Left cardiac atrium (tissue), 4 donors: ENCODE measurements at places on chromosomes 2 and 18. TPM values are rescaled to one million over a fixed set of nuclear protein-coding genes. Genes with fewer than 3 reads are reported as not detected.

The KHK gene
- 4.3 TPM for total RNA-seq

The CROCC2 gene
- not detected for total RNA-seq

The DSG2 gene
- 47.5 TPM for total RNA-seq

The CCDC68 gene
- 5.4 TPM for total RNA-seq

The RGPD4 gene
- total RNA-seq, result not detected

DNA sequence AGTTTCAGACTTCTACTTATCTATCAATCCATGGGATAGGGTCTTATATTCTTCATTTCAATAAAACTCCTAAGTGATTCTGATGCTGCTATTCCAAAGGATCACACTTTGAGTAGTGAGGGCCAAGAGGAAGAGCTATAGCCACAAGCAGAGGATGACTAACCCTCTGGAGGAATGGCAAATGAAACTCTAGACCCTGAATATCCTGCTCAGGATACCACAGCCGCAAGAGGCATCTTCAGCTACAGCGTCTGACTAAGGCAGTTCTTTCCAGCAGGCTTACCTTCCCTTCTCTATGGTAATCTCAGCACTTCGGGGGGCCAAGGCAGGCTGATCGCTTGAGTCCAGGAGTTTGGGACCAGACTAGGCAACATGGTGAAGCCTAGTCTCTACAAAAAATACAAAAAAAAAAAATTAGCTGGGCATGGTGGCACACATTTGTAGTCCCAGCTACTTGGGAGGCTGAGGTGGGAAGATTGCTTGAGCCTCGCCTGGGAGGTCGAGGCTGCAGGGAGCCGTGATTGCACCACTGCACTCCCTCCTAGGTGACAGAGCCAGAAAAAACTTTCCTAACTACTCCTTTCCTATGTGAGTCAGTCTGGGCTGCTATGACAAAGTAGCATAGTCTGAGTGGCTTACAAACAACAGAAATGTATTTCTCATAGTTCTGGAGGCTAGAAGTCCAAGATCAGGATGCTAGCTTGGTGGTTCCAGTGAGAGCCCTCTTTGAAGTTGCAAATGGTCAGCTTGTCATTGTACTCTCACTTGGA, 371.9 kb downstream of the IRS1 start:
- DNase-seq, result no peak

- no peak for DNase-seq
Measured at GRCh38 chr18:75652528-75652927, 225.0 kb upstream of the SMIM21 start.

DNA sequence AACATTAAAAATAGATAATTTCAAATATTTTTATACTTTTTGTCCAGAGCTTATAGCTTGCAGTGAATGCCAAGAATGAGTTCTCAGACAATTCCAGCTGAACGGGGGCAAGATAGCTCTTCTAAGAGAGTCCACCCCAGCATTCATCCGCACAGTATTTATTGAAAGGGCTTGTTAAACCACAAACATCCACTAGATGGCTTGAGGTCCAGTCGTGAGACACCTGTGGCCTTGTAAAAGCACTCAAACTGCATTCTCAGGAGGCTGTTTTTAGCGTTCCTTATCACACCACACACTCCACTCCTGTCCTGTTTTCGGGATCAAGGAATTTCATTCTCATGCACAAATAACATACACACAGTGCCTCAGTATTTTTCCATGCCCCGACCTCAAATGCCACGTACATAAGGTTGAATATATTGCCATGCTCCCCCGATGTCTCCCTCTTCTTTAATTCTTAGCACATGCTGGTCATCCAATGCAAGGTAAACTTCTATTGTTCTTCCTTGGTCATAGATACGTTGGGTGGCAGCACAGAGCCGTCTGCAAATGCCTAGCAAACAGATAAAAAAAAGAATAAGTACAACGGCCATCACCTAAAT, 47.4 kb downstream of the DNAJC10 start:
- DNase-seq, result no peak

- peak; percentile 51 for DNase-seq
Measured at GRCh38 chr2:236959876-236960275, 125.8 kb upstream of the COPS8 start.

DNA sequence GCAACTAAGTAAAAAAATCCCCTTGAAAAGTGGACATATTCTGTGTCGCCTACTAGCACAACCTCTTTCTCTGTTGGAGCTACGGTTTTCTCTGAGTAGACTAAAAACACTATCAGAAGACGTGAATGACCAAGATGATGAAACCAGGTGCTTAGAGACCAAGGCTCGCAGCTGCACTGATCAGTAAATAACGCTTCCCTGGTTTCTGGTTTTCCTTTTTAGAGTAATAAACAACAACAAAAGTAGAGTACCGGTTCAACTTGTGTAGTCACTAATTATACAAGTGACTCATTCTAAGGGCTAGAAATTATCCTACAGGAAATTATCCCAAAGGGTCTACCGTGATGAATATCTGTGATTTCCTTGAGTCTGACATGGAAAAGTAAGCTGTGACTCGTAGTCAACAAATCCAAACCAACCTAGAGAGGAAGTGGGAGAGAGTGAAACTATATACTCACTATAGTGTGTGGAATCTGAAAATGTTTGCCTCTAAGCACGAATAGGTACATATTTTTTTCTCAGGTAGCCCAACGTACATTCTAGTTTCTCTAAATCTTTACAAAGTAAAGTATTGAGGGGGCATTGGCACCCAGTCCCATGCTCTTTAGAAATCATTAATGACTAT, 17.8 kb downstream of the RASGRP3 start:
- DNase-seq, result no peak

DNA sequence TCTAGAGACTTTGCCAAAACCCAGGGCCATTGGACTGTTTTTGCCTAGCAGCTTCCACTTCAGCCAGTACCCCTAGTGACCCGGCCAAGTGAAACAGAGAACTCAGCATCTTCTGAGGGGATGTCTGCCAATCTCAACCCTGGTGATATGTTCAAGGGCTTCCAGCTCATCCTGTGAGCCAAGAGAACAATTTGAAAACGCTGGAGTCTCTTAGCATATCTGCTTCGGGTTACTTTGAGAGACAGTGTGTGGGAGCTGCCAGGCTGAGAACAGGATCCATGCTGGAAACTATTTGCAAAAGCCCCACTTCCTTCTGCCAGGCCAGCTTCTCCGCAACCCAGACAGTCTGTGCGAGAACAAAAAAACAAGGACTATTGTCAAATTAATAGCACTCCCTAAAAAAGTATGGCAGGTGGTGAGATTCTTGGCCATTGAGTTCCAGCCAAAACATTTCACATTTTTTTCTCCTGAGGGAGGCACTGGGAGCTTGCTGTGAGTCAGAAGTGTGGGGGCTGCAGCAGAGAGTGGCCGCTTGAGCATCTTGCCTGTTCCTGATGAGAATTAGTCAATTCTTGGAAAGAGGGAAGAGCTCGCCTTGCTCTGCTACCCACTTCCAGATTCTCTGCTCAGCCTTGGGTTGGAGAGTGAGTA, 395.6 kb upstream of the TRIB2 start:
- DNase-seq, result peak; percentile 59

GRCh38 chr2:96114903-96115581, 1.3 kb downstream of the ADRA2B start:
- DNase-seq, result no peak

GRCh38 chr2:69465513-69466456, 28.6 kb upstream of the NFU1 start:
- peak; percentile 59 for DNase-seq

GRCh38 chr2:169452080-169452479, 27.2 kb upstream of the BBS5 start:
- DNase-seq, result no peak

- DNase-seq, result no peak
Measured at GRCh38 chr18:9561759-9562158, 52.6 kb downstream of the PPP4R1 start.

GRCh38 chr2:36416370-36417165, 61.0 kb downstream of the CRIM1 start:
- DNase-seq, result no peak

DNA sequence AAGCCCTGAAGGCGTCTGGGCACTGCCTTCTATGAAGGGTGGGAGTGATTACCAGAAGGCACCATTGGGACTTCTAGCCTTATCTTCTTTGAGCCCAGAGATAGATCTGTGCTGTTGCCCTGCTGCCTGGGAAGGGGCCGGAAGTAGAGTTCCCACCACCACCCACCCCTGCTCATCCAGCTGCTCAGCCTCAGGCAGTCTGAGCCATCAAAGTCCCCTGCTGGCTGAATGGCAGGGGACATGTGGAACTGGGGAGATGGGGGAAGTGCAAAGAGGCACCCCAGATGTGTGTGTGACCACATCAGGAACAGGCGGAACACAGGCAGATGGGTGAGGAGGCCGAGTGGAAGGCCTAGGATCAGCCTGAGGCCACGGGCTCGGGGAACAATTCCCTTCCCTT, 3.3 kb upstream of the WNT10A start:
- DNase-seq, result no peak

DNA sequence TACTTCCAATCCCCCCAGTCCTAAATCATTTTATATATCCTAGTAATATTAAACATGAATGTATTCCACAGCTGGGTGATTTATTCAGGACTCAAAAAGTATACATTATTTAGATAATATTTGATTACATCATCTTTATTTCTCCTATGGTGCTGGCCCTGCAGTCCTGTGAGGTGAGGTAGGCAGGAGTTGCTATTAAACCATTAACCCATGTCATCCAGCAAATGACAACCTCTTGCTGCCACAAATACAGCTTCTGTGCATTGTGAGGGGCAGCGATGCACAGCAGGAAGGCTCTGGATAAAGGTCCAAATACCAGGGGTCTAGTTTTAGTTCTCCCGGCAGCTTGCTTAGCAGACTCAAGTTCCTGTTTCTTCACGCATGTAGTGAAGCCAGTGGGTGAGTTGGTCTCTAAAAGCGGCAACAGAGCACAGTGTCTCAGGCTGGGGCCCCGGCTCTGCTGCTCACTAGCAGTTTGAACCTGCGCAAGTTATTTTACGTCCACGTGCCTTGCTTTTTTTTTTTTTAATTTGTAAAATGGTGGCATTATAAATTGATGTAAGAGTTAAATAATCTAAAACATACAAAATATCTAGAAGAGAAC, 36.1 kb downstream of the INSIG2 start:
- no peak for DNase-seq

DNA sequence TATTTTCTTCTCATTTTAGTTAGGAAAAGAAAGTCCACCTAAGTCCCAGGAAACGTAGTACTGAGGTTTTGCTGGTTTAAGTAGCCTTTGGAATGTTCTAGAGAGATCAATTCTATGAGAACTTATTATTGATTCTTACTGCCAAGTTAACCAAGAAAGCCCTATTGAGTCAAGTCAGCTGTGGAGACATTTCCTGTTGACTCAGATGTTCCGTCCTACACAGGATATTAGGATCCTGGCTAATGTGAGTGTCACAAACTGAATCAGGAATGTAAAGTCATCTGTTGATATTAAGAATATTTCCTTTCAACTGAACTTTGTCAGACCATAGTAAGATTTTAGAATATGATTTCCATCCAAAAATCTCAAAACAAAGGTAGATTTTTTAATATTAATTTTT, 654.3 kb downstream of the LRRTM4 start:
- DNase-seq, result no peak

GRCh38 chr18:79380816-79381806, 14.6 kb upstream of the NFATC1 start:
- DNase-seq, result peak; percentile 72

DNA sequence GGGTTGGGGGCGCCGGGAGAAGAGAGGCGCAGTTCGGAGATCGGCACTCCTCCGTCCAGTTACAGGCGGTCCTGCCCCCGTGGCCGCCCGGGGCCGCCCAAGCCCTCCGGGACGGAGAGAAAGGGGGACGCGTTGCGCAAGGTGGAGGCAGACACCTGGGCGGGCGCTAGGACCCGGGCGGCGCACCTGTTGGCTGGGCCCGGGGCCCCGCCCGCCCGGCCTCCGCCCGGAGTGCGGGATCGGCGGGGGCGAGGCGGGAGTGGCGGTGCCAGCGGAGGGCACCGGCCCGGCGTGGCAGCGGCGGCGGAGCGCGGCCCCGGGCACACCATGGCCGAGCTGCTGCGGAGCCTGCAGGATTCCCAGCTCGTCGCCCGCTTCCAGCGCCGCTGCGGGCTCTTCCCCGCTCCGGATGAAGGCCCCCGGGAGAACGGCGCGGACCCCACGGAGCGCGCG, at the start of gene SGPP2:
TSS of gene SGPP2 (plus strand) at position 268 of the 453 bp plus-strand sequence. CDS start at position 328, 60 bp downstream.
- no peak for DNase-seq
